ENCODE measurements at places on chromosomes 7 and 10. TPM values are rescaled to one million over a fixed set of nuclear protein-coding genes. Genes with fewer than 3 reads are reported as not detected.

GRCh38 chr7:46259947-46260346 is 338.9 kb upstream of the IGFBP3 start:
- no peak overlapping the region for H3K27ac ChIP-seq
- no peak for DNase-seq
- no peaks in the 10 kb centered on the region for H3K36me3 ChIP-seq
- H3K4me3 ChIP-seq: no peak overlapping the region
- H3K27me3 ChIP-seq: no peaks in the 10 kb centered on the region

- DNase-seq: no peak
- no peaks in the 10 kb centered on the region for H3K27me3 ChIP-seq
- no peak overlapping the region for H3K27ac ChIP-seq
- H3K36me3 ChIP-seq: no peaks in the 10 kb centered on the region
- H3K4me3 ChIP-seq: no peak overlapping the region
Measured at GRCh38 chr10:117476716-117477115, 65.8 kb upstream of the EMX2 start.

DNA sequence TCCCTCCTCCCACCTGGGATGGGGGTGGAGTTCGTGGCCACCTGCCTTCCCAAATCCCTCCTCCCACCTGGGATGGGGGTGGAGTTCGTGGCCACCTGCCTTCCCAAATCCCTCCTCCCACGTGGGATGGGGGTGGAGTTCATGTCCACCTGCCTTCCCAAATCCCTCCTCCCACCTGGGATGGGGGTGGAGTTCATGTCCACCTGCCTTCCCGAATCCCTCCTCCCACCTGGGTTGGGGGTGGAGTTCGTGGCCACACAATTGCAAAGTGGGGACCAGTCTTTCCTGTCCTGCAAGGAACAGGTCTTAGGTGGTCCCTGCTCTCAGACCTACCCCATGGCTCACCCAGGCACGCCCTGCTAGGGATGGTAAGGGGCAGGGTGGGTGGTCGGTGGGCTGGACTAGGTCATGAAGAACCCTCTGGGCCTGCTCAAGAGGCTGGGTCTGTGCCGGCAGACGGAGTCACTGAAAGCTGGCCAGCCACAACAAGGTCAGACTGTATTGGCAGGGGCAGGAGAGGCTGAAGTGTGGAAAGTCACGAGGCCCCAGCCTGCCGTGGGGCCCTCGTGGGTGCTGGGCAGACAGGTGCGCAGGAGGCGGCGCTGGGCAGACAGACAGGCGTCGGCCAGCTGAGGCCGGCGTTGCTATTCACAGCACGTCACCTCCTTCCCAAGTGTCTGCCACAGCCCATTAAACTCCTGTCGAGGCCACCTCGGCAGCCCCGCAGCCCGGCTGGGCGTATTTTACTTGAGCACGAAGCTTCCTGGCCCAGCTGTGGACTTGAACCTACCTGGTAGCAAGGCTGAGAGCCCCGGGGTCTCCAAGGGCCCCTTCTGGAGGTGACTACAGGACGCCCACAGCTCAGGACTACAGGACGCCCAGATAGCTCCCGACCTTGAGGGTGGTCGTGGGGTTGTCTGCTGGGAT is 4.1 kb downstream of the KNDC1 start:
- H3K36me3 ChIP-seq: no peaks in the 10 kb centered on the region
- DNase-seq: no peak
- H3K27ac ChIP-seq: no peak overlapping the region
- no peak overlapping the region for H3K4me3 ChIP-seq
- peaks cover 10% of the 10 kb centered on the region for H3K4me1 ChIP-seq
- H3K27me3 ChIP-seq: no peaks in the 10 kb centered on the region

- H3K4me1 ChIP-seq: no peaks in the 10 kb centered on the region
- no peaks in the 10 kb centered on the region for H3K36me3 ChIP-seq
- H3K27me3 ChIP-seq: no peaks in the 10 kb centered on the region
- DNase-seq: no peak
Measured at GRCh38 chr10:71038091-71038633, 149.8 kb upstream of the PCBD1 start.

GRCh38 chr10:106740071-106740470 is 424.4 kb downstream of the SORCS1 start:
- DNase-seq: no peak
- H3K27me3 ChIP-seq: no peaks in the 10 kb centered on the region
- H3K36me3 ChIP-seq: no peaks in the 10 kb centered on the region
- H3K4me3 ChIP-seq: no peak overlapping the region

DNA sequence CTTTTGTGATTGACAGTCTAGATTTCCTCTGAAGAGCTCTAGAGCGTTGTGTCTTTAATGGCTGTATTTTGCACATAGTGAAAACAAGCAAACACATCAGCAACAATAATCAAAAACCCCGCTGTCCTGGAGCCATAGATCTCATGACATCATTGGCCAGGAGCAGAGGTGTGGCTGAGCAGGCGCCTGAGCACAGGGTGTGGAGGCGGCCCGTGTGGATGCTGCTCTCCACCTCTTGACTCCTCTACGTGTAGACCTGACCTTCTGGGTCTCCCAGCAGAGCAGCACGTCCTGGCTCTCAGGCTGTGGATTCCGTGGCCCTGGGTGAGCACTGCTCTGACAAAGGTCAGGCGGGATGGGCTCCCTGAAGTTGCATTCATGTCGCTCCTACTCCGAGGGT is 63.0 kb upstream of the INSYN2A start:
- H3K27me3 ChIP-seq: no peaks in the 10 kb centered on the region
- H3K27ac ChIP-seq: no peak overlapping the region
- DNase-seq: no peak
- H3K4me3 ChIP-seq: no peak overlapping the region

DNA sequence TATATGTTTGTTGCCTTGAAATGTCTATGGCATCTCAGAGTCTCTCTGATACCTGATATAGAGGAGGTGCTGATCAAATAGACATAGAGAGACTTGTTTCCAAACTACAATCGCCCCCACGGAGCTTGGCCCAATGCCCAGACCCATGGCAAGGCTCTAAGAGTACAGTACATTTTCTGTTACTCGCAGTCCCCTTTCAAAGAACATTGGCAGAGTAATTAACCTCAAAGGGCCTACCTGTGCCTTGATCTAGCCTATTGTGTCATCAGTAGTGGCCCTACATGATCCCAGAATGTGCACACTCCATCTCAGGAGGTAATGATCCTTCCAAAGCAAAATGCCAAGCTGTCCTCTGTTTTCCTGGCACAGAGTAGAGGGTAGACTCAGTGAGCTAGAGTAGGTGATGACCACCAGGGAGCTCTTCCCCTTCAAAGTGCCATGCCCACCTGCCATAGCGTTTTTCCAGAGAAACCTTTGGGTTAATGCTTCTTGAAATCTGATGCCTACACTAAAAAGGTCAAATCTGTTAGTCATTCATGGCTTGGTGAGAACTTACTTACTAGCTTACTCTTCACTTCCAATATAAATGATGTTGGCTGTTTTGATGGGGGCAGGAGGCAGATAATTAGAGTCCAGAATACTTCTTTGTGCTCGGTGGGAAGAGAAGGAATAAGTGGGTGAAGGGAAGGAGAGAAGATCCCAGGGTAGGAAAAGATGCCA is 41.2 kb upstream of the ACSL5 start:
- H3K27me3 ChIP-seq: no peaks in the 10 kb centered on the region
- H3K4me1 ChIP-seq: no peaks in the 10 kb centered on the region
- no peak overlapping the region for H3K27ac ChIP-seq

DNA sequence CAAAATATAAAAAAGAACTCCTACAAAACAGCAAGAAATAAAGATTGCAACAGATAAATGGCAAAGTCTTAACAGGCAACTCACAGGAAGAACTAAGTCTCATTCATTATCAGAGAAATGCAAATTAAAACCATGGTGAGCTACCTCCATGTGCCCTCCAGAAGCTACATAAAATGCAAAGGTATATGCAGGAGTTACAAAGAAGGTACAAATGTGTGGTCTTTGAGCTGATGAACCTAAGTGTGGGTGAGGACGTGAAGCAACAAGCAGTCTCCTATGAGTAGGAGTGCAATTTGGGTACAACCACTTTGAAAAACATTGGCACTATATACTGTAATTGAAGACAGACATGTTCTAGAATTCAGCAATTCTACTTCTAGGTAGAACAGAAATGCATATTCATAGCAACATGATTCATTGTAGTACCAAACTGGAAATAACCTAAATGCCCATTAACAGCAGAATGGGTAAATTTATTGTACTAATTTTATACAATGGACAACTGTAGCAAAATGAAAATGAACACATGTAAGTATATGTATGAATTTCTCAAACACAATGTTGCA is 61.6 kb upstream of the KCNMA1 start:
- H3K27me3 ChIP-seq: no peaks in the 10 kb centered on the region
- H3K36me3 ChIP-seq: no peaks in the 10 kb centered on the region
- H3K4me3 ChIP-seq: no peak overlapping the region
- no peak overlapping the region for H3K27ac ChIP-seq
- H3K4me1 ChIP-seq: no peaks in the 10 kb centered on the region
- no peak for DNase-seq

GRCh38 chr7:154857240-154857639 is 145.7 kb downstream of the PAXIP1 start:
- H3K27me3 ChIP-seq: no peaks in the 10 kb centered on the region
- DNase-seq: no peak
- H3K36me3 ChIP-seq: no peaks in the 10 kb centered on the region
- H3K4me3 ChIP-seq: no peak overlapping the region

DNA sequence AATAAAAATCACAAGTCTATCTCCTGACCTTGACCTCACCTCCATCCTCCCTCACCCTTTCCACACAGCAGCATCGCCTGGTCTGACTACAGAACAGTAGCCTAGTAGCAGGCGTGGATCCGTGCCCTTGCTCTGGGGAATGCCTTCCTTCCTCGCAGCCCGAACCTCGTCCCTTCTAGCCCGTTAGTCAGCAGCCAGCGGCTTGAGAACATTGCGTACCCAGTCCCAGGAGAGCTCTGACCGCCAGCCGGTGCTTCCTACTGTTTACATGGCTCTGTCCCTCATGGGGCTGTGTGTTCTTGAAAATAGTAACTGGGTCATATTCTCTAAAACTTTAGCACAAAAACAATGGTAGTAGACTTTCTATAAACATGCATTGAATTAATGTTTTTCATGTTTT is 682.7 kb upstream of the IGFBP3 start:
- H3K36me3 ChIP-seq: no peaks in the 10 kb centered on the region
- no peaks in the 10 kb centered on the region for H3K27me3 ChIP-seq
- H3K27ac ChIP-seq: no peak overlapping the region
- no peak overlapping the region for H3K4me3 ChIP-seq
- DNase-seq: peak; percentile 91

DNA sequence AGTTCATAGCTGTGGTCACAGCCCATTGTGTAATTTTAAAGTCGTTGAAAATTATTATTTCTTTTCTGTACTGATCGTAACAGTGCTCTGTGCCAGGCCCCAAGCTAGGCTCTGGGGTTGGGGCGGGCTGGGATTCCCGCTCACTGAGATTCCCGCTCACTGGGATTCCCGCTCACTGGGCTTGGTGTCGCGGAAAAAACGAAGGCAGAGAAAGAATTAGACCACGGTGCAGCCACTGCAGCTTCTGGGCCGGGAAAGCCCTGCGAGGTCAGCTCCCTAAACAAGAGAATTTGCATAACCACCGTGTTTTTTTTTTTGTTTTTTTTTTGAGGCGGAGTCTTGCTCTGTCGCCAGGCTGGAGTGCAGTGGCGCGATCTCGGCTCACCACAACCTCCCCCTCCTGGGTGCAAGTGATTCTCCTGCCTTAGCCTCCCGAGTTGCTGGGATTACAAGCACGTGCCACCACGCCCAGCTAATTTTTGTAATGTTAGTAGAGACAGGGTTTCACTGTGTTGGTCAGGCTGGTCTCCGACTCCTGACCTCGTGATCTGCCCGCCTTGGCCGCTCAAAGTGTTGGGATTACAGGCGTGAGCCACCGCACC is 31.2 kb downstream of the FOXK1 start:
- DNase-seq: peak; percentile 51
- H3K36me3 ChIP-seq: peaks cover 22% of the 10 kb centered on the region
- no peaks in the 10 kb centered on the region for H3K27me3 ChIP-seq

DNA sequence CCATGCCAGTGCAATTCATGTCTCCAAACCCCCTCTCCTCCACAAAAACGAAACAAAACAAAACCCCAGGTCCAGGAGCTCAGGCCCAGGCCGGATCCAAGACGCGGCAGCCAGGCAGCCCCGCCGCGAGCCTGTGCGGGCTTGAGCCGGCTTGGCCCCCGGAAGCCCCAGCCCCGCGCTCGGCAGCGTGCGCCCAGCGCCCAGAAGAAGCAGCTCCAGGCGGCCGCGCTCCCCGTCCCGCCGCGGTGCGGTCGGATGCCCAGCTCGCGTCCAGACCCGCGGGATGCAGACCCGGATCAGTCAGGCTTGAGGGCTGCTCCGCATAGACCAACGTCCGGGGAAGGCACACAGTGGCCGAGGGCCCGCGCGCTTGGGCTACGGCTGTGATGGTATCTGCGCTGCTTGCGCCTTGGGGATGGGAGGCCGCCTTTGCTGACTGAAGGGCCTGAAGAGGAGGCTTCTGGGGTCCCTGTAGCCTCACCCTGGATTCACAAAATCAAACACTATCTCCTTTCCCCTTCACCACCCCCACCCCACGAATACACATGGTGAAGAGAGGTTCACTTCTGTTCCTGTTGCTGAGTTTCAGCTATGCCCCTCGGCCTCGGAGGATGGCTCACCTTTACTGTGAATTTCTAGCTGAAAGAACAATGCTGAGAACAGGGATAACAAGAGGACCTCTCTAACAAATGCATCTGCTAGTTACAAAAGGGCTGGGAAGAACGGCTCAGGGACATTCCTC is 79.9 kb upstream of the EN2 start:
- peaks cover 3% of the 10 kb centered on the region for H3K27me3 ChIP-seq
- no peak for DNase-seq
- no peaks in the 10 kb centered on the region for H3K36me3 ChIP-seq
- no peak overlapping the region for H3K27ac ChIP-seq

- no peak overlapping the region for H3K27ac ChIP-seq
- no peak for DNase-seq
- no peaks in the 10 kb centered on the region for H3K36me3 ChIP-seq
- no peak overlapping the region for H3K4me3 ChIP-seq
- no peaks in the 10 kb centered on the region for H3K27me3 ChIP-seq
Measured at GRCh38 chr7:155652156-155653114, 8.0 kb downstream of the RBM33 start.

DNA sequence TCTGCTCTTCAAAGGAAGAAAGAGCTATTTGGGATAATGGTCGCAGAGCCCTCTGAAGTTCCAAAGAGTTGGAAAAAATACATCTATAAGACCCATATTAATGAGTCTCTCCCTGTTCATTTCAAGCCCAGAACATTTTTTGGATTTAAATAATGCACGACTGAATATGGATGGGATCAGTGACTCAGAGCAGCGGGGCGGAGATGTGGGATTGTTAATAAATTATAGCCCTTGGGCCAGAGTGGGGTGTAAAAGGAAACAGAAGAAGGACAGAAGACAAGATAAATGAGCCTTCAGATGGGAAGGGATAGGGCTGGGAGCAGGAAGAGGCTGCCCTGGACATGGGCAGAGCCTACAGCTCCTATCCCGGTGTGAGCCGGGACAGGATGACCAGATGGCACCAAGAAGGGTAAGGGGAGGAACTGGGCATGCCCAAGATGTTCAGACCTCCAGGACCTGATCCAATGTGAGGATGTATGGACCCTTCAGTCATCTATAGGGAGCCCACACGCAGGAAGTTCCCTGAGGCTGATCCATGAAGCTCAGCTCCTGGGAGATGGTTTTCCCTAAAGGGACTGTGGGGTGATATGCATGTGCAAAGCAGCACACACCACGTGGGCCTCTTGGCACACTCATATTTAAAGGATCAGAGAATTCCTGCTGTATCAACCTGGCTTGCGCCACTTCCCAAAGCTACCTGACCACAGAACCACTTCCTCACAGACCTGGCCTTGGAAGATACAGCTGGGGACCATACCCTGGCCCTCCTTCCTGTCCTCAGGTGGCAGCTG is 96.1 kb upstream of the PLXNA4 start:
- H3K27ac ChIP-seq: no peak overlapping the region
- no peaks in the 10 kb centered on the region for H3K27me3 ChIP-seq
- no peak for DNase-seq
- no peaks in the 10 kb centered on the region for H3K4me1 ChIP-seq
- no peaks in the 10 kb centered on the region for H3K36me3 ChIP-seq

CFAP69 gene
- total RNA-seq: 20.3 TPM

NET1 gene
- total RNA-seq: 79.1 TPM

FAM237B gene
- total RNA-seq: not detected

CCL24 gene
- total RNA-seq: not detected

OR2A12 gene
- not detected for total RNA-seq
